ENCODE measurements at places on chromosomes 7 and 10.

DNA sequence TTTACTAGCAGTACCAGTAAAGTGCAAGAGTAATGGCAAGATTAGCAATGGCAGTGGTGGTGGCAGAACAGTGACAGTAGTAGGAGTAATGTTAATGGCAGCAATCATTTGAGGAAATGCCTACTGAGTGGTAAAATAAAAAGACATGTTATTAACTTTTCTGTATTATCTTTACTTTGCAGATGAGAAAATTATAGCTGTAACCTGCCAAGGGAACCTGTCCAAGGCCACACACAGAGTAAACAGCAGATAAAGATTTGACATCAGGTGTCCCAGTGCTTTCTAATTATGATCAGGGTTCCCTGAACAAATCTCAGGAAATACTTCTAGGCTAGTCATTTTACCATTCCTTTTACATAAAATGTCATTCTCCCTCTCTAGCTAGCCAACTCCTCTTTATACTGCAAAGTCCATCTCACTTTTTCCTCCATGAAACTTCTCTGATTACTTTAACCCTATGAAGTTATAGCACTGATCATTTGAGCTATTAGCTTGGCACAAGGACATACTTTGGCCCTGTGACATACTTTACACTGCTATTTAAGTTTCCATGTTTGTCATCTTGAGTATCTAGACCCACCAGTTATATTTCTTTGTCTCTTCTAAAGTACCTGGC lies 219.1 kb downstream of the TAX1BP1 start:
- DNase-seq = no peak

DNA sequence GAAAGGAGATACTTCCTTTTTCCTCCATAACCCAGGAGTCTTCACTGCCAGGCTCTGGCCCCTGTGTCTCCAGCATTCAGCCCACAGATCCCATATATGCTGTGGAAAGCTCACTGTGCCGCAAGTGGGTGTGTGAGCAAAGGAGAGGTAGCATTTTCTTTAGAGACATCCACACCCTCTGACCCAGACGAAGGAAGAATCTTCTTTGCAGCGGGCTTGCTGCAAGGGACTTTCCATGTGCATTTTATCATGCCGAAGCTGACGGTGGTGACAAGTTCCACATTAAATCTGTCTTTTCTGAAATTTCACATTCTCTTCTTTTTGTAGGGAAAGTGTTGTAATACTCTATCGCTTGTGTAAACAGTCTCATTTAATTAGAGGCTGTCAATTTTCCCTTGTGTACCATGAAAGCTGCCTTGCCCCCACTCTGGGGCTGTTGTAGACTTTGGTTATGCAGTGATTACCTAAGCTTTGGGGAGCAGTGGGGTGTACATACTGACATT lies 409.5 kb downstream of the SUGCT start:
- no peak for DNase-seq

DNA sequence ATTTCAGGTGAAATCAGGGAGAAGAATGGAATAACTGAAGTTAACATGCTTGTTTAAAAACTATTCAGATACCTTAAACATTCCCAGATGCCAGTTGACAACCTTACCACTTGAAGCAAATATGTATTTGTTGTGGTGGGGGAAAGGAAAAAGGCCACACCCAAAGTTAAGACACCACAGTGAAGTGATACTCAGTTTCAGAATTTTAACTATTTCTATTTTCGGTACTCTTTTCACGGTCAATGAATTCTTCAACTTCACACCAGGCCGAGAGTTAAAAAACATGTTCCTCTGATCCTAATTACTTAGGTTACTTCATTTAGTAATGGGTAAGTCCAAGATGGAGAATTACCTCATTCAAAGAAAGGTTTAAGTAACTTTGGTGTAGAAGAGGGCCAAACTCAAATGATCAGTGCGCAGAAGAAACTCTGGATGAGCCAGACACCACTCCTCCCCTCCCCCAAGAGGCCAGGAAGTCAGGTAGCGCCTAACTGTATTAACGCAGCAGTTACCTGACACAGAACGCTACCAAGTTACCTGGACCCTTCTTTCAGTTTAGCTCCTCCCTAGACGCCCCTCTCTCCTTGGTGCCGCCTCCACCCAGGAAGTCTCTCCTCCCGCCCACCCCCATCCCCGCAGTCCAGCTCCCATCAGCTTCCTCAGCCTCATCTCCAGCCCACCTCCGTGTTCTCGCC lies 700 bp downstream of the MTPN start:
- DNase-seq = no peak

- DNase-seq = no peak
Measured at GRCh38 chr7:2585446-2585845, 26.7 kb downstream of the IQCE start.

All from stimulated activated CD4-positive, alpha-beta T cell treated with anti-CD3 and anti-CD28 coated beads, Interleukin-12 subunit alpha, Interleukin-12 subunit beta, amount 100 ng/mL, for 48 hours (primary cell).